Ureter (tissue), 1 donor: ENCODE measurements at places on chromosomes 3 and 15. TPM values are rescaled to one million over a fixed set of nuclear protein-coding genes. Genes with fewer than 3 reads are reported as not detected.
A peak's percentile ranks its signal among the peaks of the same experiment; 100 is the strongest.

- no peak for DNase-seq
These were observed 80.3 kb downstream of the FAIM start for GRCh38 chr3:138688871-138689299.

- no peak for DNase-seq
These were observed 91.6 kb downstream of the LRRK1 start for GRCh38 chr15:101010781-101011180.

- DNase-seq, result no peak
These were observed 197.1 kb upstream of the TPM1 start for GRCh38 chr15:62845241-62846126.

DNA sequence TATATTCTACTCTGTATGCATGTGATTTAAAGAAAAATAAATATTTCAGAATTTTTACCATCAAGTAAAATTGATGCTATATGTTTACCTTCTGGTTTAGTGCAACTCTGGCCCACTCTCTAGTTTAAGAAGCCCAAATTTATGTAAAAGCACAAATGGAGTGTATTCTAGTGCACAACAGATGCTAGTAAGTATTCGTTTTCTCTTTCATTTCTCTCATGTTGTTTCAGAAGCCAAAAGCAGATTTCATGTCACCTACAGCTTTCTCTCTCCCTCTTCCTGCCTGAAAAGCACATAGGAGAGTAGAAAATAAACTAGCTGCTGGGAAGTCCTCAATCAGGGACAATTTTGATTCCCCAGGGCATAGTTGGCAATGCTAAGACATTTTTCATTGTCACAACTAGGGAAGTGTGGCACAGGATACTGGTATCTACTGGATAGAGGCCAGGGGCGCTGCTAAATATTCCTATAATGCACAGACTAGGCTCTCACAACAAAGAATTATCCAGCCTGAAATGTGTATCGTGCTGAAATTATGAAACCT is 147.4 kb upstream of the ARHGEF26 start:
- DNase-seq, result no peak

DNA sequence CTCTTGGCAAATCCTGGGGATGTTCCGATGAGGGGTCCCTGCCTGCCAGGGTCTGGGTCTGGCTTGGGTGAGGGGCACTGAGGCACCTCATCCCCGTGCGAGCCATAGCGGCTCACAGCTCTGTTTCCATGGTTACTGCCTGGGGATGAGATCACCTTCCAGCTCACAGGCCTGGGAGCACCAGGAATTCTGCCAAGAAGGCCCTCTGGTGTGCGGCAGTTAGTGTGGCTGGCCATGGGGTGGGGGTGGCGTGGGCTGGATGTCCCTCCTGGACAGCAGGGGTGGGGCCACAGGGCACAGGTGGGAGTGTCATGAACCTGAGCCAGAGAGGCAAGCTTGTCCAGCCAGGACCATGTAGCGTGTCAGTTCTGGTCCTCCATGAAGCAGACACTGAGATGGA is 22.1 kb upstream of the PRR23E start:
- no peak for DNase-seq

DNA sequence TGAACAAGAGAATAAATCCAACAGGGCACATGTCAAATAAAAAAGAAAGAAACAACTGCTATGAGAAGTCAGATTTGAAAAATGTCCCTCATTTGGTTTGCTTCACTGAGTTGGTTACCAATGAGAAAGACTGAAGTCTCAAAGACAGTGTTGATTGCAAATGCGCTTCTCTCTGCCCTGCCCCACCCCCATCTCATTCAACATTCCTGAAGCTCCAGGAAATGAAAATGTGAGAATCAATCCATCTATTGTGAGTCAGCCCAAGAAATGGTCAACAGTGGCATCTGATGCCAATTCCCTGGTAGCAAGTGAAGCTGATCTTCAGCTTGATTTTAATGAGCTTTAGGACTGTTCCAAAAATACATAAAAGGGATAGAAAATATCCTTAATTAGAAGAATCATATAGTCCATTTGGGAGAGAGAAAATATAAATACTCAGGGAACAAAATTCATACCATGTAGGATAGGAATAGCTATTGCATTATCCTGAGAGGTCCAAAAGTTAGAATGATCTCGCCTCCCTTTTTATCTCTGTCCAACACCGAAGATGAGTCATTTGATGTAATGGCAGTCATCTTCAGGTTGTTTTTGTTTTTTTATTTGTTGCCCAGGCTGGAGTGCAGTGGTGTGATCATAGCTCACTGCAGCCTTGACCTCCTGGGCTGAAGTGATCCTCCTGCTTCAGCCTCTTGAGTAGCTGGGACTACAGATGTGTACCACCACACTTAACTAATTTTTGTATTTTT is 200.3 kb upstream of the UMPS start:
- DNase-seq, result no peak

- no peak for DNase-seq
These were observed 107.4 kb downstream of the P2RY1 start for GRCh38 chr3:152942366-152942765.

DNA sequence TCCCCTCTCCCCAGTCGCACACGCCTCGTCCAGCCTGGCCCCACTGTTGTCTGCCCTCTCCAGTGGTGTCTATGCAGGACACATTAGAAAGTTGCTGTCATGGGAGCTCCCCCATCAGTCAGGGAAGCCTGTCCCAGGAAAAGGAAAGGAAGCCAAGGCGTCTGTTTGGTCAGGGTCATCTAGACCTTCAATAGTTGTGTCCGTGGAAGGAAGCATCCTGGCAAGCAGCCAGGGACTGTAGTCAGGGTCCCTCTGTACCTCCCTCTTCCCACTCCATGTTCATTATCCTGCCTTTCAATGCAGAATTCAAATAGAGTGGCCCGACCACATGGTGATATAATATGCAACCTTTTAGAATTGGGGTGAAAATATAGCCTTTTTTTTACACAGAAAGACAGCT is 60.7 kb upstream of the RAB6B start:
- DNase-seq, result no peak

GRCh38 chr15:56040081-56041035 is 46.9 kb upstream of the NEDD4 start:
- peak; percentile 81 for DNase-seq

- DNase-seq, result no peak
These were observed 20.0 kb downstream of the GPR15 start for GRCh38 chr3:98551754-98552153.

GRCh38 chr15:71003319-71003718 is 110.7 kb downstream of the LRRC49 start:
- no peak for DNase-seq

Gene MESP1
- 0.29 TPM for total RNA-seq

Gene KNG1
- not detected for total RNA-seq
